Activated T-cell treated with anti-CD3 and anti-CD28 coated beads, Interleukin-2, amount 50 U/mL, for 4 hours (primary cell): ENCODE measurements at places on chromosomes 5 and 9. TPM values are rescaled to one million over a fixed set of nuclear protein-coding genes. Genes with fewer than 3 reads are reported as not detected.

Gene ELOVL7
- 0.18 TPM for total RNA-seq

Gene CDKN2A
- total RNA-seq, result 2.7 TPM

DNA sequence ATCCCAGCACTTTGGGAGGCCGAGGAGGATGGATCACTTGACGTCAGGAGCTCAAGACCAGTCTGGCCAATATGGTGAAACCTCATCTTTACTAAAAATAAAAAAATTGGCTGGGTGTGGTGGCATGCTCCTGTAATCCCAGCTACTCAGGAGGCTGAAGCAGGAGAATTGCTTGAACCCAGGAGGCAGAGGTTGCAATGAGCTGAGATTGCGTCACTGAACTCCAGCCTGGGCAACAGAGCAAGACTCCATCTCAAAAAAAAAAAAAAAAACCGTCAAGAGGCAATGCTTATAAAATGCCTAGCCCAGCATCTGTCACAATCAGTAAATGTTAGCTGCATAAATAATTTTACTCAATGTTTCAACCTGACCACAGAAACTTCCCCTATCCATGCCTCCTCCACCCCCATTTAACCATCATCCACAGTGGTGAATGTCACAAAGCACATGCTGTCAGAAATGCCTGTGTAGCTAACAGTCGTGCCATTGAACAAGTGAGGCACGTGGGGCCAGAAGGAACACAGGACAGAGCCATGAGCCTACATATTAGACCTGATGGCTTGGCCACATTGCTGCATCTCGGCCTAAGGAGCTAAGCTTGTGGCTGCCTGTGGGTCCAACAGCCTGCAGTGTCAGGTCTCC lies 16.8 kb upstream of the TCOF1 start:
- no peak for DNase-seq

Gene SLC4A9
- not detected for total RNA-seq

DNA sequence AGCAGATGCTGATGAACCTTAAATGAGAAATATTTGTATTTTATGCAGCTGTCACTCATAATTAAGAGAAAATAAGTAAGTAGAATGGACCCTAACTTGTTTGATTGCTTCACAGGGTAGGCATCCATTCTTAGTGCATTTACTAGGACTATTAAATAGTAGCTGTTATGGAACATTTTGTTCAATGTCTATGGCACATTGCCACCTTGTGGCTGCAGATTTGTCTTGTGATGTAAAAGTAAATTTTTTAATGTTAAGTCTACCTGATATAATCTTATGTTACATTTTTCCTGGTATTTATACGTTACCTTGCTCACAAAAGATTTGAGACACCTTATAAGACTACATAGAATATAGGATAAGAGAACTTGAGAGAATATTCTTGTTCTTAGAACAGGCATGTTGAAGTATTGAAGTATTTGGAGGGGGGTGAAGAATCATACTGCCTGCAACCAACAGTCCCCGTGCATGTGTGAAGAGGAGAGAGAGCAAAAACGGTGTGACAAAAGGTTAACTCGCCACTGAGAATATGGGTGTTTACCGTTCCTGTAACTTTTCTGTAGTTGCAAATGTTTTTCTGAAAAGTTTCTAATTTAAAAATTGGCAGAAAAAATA lies 161.1 kb downstream of the MAST4 start:
- DNase-seq, result no peak

Gene ANKRD18B
- not detected for total RNA-seq

Gene SYK
- total RNA-seq, result 3.8 TPM

DNA sequence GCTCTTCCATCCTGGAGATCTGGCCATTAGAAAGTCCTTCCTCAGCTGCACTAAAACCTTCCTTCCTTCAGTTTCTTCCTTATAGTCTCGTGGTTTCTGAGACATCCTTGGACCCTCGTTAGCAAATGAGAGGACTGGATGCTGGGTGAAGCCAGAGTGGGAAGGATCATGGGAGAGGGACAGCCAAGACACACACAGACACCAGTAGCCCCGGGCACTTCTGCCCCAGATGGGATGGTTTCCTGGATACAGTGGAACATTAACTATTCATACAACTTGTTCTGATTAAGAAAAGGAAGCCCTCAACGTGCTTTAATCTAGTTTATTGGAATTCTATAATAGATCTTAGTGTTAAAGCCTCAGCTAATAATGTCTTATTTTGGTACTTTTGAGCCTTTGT lies 125.5 kb downstream of the SEC61B start:
- no peak for DNase-seq

DNA sequence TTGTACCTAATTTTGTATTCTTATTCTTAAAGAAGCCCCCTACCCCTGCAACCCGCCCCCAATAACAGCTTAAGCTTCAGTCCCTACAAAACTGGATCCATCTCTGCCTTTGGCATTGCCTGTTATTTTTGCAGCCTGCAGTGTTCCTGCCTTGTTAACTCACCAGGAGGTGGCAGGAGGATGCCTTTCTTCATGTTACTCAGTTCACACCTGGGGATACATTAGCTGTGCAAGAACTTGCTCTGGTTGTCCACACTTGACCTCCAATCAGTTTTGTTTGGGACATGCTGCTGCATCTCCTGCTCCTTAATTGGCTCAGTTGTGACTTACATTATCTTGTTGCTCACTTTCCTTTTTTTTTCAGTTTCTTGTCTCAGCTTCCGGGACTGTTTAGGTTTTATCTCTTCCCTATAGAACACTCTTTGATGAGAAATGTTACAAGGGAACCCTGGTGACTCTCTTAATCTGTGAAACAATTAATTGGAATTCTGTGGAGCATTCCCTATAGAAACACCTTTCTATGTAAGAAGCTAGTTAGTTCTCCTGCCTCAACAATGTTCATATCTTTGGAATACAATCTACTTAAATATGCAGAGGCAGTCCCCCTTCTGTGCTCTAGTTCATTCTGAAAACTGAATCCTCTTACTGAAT lies 467.7 kb upstream of the ACO1 start:
- DNase-seq, result no peak

DNA sequence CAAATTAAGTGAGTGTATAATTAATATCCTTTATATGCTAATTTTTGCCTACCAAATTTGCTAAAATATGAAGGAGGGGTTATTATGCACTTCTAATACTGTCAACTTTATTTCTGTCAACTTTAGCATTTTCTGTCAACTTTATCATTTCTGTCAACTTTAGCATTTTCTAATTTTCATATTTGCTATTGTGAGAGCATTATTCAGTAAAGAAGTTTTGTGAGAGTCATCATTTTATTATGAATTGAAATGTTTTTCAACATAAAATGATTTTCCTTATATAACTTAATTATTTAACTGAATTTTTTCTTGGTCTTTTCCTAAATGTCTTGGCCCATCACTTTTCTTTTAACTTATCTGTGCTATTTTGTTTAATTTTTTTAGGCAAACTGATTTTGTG lies 58.2 kb downstream of the FBXO4 start:
- DNase-seq, result no peak

- no peak for DNase-seq
Observed at GRCh38 chr9:117187498-117187897, 227.4 kb downstream of the ASTN2 start.

DNA sequence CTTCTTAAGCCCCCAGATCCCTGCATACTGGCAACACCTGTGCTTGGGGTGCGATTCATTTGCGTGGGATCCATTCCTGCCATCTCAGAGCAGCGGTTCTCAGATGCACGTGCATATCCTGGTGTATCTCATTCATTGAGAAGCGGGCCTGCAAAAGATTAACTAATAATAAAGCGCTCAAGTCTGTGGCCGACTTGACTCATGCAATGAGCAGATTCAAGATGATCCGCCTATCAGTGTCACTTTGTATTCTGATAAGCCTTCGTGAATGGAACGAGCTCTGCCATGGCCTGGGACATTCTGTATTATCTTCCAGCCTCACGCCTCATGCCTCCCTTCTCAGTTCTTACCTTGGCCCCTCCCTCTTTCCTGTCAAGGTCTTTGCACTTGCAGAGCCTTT lies 22.3 kb downstream of the C1QTNF2 start:
- DNase-seq, result no peak

Gene TESK1
- total RNA-seq, result 54.9 TPM
